Right forelimb (tissue), 1 donor: ENCODE measurements at places on chromosomes 5 and 9.

- DNase-seq: no peak
Measured at GRCh38 chr5:34529581-34530331, 126.4 kb upstream of the RAI14 start.

- no peak for DNase-seq
Measured at GRCh38 chr5:176466245-176466871, 18.2 kb downstream of the FAF2 start.

DNA sequence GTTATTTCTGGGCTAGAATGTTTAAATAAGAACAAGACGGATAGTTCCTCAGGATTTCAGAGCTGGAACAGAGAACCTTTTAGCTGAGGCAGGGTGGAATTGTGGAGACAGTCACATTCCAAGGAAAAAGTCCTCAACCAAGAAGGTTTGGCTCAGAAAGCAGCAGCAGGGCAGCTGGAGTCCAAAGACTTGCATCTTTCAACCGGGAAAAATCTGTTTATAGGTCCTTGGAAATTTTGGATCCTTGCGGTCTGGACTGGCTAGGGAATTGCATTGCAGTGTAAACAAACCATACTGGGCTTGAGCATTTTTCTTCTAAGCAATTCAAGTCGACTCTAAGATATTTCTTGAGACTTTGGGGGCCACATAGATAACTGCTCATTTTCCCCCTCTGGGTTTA, 40.8 kb upstream of the HMHB1 start:
- DNase-seq: no peak

GRCh38 chr9:77839459-77840140, 191.5 kb upstream of the GNA14 start:
- DNase-seq: no peak

GRCh38 chr5:172453986-172454357, 353 bp downstream of the SH3PXD2B start:
- DNase-seq: peak; percentile 81

DNA sequence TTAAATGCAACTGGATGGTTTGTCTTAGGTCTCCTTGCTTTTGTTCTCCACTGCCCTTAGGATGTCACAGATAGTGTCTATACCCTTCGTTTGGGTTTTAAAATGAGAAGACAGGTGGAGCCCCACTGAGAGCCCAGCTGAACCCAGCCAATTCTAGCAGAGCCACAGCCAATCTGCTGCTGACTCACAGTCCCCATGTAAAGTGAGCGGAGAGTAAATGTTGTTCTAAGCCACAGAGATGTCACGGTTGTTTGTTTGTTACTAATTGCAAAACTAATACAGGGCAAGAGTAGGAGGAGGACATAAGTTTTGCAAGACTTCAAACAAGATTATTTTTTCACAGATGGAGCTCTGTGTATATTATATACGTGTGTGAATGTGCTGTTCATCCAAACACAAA, 50.5 kb upstream of the AGXT2 start:
- no peak for DNase-seq

GRCh38 chr5:144198386-144198785, 27.7 kb downstream of the KCTD16 start:
- no peak for DNase-seq

DNA sequence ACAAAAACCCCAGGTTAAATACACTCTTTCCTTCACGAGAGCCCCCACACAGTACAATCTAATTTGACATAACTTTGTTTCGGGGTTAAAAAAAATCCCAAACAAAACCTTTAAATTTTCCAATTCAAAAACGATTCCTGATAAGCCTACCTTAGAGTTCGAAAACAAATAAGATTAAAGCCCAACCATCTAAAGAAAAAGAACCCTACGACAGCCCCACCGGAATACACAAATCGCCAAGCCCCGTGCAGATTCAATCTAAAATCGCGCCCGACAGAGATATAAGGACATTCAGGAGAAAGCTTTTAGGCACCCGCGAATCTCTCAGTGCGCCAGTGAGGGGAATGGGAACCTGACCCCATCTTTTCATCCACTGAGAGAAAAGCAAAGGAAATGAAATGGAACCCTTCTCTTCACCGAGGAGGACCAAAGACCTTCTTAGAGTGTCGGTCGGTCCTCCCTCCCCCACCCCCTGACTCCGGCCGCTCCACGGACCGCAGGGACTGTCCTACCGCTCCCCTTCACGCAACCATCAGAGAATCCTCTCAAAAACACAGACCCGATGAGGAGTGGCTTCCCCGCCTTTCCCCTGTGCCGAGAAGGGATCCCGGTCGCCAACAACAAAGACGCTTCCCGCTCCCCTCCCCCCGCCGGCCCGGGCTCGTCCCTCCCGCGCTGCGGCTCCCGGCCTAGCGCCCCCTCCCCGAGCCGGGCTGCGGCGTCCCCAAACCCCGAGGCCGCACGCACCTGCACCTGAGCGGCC, 925 bp downstream of the ABHD17B start:
- peak; percentile 82 for DNase-seq
